IMR-90 (cell line): ENCODE measurements at places on chromosomes 6 and 20.

DNA sequence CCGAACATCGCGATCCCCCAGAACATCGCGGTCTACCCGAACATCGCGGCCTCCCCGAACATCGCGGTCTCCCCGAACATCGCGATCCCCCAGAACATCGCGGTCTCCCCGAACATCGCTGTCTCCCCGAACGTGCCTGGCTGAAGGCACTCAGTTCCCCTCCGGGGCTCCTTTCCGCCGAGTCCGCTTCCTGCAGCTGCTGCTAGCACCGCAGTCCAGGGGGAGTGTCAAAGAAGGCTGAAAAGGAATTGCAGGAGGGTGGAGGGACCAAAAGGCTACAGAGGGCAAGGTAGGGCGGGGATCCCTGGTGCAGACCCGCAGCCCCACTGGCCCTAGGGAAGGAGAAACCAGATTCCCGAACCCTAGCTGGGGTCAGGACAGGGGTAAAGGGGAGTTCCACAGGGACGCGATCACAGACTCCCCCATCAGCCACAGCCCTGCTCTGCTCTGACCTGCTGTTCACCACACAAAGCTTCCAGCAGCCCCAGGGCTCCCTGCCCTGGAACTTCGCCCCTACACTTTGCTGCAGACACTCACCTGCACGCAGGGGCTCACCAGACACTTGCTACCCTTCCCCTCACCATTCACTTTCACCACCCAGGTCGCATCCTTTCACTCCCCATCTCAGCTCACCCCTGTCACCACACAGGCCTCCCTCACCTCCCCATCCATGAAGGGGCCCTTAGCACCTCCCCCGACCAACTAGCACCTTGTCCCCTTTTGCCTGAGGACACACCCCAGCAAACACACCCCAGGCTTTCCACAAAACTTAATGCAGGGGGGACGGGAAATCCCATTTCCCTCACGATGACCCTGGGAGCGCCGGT, 1.7 kb downstream of the ULBP1 start:
- DNase-seq: no peak

DNA sequence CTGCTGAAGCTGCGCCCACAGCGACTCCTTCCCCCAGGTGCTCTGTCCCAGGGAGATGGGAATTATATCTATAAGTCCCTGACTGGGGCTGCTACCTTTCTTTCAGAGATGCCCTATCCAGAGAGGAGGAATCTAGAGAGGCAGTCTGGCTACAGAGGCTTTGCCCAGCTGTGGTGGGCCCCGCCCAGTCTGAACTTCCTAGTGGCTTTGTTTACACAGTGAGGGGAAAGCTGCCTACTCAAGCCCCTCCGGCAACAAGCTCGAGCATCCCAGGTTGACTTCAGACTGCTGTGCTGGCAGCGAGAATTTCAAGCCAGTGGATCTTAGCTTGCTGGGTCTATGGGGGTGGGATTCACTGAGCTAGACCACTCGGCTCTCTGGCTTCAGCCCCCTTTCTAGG, 152.5 kb upstream of the MAP3K7 start:
- no peak for DNase-seq

DNA sequence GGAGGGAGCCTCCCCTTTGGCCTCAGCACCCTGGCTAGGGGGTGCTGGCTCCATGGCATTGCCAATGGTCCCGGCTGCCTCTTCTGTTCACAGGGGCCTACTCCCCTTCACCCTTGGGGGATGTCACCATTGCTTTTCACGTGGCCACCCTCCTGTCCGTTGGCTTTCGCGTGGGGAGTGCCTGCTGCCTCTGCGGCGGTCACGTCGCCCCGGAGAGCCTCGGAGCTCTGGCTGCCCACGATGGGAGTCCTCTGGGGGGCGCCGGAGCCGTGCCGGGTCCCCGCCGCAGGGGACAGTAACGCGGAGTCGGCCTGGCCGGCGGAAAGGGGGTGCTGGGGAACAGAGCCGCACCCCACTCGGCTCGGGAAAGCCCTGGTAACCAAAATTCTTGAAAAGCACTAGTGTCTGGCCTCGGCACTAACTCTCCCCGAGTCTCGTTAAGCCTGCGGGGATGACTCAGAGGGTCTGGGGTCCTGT, 661 bp upstream of the HEBP2 start:
- no peak for DNase-seq

- no peak for DNase-seq
Observed at GRCh38 chr6:21084656-21085055, 508.9 kb upstream of the SOX4 start.

- no peak for DNase-seq
Observed at GRCh38 chr20:58712806-58713731, 20.5 kb downstream of the NPEPL1 start.

DNA sequence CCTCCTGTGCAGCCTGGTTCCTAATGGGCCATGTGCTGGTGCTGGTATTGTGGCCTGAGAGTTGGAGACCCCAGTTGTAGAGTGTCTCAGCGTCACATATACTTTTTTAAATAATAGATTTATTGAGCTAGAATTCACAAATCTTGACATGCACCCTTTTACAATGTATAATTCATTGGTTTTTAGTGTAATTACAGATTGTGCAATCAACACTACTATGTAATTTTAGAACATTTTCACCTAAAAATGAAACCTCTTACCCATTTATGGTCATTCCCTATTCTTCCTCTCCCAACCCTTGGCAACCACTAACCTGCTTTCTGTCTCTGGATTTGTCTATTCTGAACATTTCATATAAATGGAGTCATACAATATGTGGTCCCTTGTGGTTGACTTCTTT, 10.6 kb downstream of the PRIM2 start:
- DNase-seq: no peak

- DNase-seq: no peak
Observed at GRCh38 chr6:39041072-39041471, 7.5 kb upstream of the GLP1R start.

DNA sequence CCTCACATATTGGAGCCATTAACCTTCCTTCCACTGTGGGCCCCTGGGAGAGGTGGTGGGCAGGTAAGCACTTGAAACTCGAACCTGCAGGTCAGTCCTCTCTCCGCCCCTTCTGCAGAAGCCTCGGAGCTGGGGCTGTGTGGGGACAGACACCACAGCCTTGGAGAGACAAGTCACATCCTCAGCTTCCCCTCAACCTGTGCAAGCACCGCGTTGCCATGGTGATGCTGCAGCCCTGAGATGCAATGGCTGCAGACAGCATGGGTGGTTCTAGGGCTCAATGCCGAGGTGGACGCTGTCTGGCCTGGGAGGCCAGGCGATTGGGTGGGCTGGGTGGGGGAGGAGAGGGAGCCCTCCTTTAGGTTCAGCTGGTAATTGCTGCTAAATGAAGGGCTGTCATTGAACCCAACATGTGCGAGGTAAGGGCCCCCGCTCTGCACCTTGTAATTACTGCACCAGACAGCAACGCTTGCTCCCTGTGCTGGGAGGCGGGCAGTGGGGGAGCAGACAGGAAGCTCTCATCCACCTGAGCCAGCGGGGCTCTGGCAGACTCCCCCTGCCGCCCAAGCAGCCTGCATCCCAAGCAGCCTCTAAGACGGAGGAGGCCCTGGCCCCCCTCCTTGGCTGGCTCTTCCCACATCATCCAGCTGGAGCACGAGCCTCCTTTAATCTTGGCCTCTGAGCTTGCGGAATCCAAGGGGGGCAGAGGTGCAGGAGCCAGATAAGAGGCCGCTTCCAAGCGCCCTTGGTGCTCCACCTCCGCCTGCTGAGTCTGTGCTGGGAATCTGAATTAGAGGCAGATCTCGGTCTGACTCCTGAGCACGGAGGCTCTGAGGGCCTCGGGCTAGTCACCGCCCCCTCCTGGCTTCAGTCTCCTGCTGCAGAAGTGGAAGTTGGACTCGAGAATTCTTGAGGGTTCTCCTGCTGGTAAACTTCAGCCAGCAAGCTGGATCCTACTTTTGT, 39.8 kb upstream of the CDH22 start:
- DNase-seq: peak; percentile 22

GRCh38 chr20:43914311-43915210, at the start of gene TOX2:
TOX2 (plus strand) TSS chr20:43914852; CDS start chr20:43914892, 40 bp downstream.
- DNase-seq: no peak

- no peak for DNase-seq
Observed at GRCh38 chr6:164216368-164216767, 801.9 kb downstream of the QKI start.

- DNase-seq: peak; percentile 10
Observed at GRCh38 chr6:16854986-16855385, 93.7 kb upstream of the ATXN1 start.

- no peak for DNase-seq
Observed at GRCh38 chr6:47792216-47792733, 10.4 kb downstream of the OPN5 start.

- no peak for DNase-seq
Observed at GRCh38 chr6:89503641-89504040, 70.7 kb downstream of the ANKRD6 start.

DNA sequence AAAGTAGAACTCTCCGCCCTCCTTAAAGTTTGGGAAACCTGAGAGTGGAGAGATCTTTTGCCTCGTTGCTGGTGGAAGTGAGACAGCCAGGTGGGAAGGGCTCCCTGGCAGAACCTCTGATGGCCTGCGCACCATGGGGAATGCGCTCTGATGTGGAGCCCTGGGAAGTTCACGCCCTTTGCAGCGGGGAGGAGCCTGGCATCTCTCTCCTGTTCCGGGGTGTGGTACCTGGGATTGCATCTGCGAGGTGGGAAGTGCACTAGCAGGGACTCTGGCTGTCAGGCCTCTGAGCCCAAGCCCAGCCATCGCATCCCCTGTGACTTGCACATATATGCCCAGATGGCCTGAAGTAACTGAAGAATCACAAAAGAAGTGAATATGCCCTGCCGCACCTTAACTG, 159.8 kb downstream of the AKAP7 start:
- no peak for DNase-seq

- peak; percentile 68 for DNase-seq
Observed at GRCh38 chr6:158630938-158631616, 13.5 kb downstream of the DYNLT1 start.

DNA sequence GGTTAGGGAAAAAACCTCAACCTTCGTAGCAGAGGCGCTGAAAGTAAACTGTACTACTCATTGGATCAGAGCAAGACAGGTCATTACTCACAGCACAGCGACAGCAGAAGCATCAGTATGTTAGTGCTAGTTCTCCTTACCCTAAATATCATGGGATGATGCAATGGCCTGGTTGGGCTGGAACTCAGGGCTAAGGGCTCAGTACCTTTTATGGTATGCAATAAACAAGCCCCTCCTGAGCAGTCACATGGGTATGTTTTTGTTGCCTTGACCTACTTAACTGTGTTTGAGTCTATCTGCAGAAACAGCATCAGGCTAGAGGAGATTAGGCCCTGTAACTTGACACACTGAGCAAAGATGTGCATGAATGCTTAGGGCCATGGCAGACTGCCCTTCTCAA, 369.4 kb upstream of the IMPG1 start:
- DNase-seq: no peak

GRCh38 chr6:139779988-139780774, 405.7 kb upstream of the CITED2 start:
- peak; percentile 5 for DNase-seq

DNA sequence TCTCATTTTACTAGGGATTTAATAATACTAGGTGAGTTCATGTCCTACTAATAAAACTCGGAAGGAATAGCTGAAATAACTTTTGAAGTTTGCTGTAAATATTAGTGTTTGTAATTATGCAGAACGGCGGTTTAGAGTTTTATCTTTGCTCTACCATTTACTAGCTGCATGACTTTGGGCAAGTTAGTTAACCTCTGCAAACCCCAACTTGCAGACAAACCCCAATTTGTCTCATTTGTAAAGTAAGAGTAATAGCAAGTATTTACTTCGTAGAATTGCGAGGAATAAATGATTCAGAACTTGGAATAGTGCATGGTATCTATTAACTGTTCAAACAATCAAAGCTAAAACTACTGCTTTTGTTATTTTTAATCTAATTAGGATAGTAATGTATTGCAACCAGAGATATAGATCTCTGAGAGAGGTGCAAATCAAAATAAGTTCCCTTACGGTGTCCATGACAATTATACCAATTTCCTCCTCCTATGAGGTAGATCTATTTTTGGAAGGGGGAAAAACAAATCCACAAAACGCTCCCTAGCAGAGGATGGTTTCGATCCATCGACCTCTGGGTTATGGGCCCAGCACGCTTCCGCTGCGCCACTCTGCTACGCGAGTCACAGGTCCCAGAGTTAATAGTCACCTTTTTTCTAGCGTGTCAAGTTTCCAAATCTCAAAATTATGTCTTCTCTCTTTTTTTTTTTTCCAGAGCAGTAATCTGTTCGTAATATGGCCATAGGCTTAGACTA, 35.1 kb upstream of the BTN3A2 start:
- DNase-seq: peak; percentile 68

DNA sequence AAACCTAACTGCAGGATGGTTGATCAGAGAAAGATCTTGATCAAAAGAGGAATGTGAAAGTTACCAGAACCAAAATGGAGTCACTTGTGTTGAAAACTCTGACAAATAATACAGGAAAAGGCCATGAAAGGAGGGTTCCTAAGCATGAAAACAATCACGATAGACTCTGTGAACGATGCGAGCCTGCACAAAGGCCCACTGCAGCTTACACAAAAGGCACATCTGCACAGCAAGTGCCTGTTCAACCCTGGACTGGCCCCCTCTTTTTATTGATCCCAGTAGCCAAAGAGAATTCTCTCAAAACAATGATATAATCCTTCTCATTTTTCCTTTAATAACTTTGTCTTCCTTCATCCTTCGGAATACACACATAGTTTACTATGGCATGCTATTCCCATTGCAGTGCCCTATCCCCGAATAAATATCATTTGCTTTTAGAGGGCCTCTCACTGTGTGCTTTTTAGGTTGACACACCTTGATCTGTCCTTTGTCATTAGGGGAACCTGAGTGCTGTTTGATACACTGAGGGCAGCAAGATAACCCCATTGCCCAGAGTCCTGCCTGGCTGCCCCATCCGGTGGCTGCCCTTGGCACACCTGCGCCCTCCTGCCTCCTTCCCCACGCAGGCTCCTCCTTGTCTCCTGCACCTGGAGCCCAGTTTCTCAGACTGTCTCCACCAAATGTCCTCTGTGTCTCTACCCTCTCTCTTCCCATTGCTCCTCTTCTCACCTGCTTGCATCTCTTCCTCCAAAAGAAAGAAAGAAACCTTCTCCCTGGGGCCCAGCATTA, 98.3 kb upstream of the FRMD1 start:
- DNase-seq: no peak
